Thoracic aorta (tissue), 2 donors: ENCODE measurements at places on chromosomes 11 and 22.

GRCh38 chr11:67273260-67273990, 7.2 kb downstream of the GRK2 start:
- no peaks in the 10 kb centered on the region for H3K36me3 ChIP-seq
- peaks cover 100% of the 10 kb centered on the region for H3K4me1 ChIP-seq
- no peaks in the 10 kb centered on the region for H3K27me3 ChIP-seq
- DNase-seq, result no peak
- H3K4me3 ChIP-seq, result no peak overlapping the region

DNA sequence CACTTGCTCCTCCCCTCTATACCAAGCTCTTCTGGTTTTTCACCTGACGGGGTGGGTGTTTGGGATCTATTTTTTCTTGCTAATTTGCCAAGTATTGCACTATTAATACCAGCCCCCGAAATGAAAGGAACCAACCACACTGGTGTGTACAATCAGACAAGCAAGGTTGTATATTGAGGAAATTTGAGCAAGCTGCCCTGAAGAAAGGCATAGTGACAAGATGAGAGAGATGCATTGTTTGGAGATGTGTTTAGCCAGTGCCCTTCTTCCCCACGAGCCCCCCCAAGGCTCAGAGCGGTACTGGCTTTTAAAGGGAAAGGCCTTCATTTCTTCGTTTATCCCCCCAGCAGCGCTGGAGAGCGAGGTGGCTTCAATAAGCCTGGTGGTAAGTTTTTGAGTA, 15.2 kb upstream of the GAS2L1 start:
- H3K36me3 ChIP-seq, result peaks cover 76% of the 10 kb centered on the region
- no peak overlapping the region for H3K27ac ChIP-seq
- no peak overlapping the region for H3K4me3 ChIP-seq
- no peaks in the 10 kb centered on the region for H3K27me3 ChIP-seq
- no peak for DNase-seq

- H3K4me1 ChIP-seq, result peaks cover 22% of the 10 kb centered on the region
- no peaks in the 10 kb centered on the region for H3K36me3 ChIP-seq
- H3K4me3 ChIP-seq, result no peak overlapping the region
- no peaks in the 10 kb centered on the region for H3K27me3 ChIP-seq
Observed at GRCh38 chr22:46596819-46597218, 23.4 kb upstream of the GRAMD4 start.

DNA sequence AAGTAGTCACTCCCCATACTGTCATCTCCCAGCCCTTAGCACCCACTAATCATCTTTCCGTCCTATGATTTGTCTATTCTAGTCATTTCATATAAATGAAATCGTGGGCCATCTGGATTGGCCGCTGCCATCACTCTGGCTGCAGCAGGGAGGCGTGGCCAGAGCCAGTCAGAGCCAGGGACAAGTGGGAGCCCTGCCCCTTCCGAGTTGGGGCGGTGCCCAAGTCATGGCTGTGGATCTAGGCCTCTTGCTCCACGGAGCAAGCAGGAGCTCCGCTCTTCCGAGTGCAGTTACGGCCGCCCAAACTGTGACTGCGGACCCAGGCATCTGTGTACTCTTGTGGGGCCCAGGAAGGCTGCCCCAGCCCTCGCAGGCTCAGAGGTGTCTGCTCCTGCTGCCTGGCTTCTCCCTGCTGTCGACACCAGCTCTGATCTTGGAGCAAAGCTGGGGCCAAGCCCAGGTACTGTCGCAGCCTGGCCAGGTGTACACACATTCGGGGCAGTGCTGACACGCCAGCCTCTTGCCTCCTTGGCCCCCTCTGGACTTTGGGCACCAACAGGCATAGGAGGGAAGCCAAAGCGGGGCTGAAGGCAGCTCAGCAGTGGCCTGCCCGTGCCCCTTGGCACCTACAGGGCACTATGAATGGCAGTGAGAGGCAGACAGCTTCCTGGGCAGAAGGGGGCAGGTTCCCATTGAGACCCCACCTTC, 8.4 kb downstream of the MRPL48 start:
- no peaks in the 10 kb centered on the region for H3K36me3 ChIP-seq
- no peaks in the 10 kb centered on the region for H3K27me3 ChIP-seq
- no peak overlapping the region for H3K27ac ChIP-seq
- H3K4me3 ChIP-seq, result no peak overlapping the region
- no peak for DNase-seq

GRCh38 chr11:76599041-76600013, 71.2 kb downstream of the LRRC32 start:
- H3K36me3 ChIP-seq, result no peaks in the 10 kb centered on the region
- no peak for DNase-seq
- no peak overlapping the region for H3K27ac ChIP-seq
- H3K4me3 ChIP-seq, result no peak overlapping the region

DNA sequence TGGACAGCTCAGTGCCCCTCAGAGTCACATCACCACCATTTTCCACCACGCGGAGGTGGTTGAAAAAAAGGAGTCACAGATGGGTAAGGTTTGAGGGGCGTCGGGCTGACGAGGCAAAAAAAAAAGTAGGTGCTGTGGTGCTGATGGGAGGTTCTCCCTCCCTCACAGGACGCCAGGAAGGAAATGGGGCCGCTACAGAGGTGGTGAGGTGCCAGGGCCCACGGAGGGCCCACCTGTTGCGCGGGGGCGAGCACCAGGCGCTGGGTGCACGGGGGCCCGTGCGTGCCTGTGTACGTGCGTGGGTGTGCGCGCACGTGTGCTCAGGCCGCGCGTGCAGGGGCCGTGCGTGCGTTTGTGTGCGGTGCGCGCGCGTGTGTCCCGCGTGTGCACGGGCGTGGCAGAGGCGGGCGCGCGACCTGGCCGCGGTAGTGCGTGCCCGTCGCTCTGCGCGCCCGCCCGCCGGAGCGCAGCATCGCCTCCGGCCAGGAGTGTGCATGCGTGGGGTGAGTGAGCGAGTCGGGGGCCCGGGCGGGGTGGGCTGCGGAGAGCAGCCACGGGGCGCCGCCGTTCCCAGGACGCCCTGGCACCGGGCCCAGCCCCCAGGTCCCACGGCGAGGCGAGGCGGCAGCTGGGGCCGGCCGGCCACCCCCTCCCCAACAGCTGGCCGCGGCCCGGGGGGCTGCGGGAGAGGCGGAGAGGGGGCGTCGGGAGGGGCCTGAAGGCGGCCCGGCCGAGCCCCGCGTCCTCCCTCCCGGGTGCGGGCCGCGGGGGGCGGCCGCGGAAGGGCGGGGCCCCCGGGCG, 2.8 kb downstream of the PDGFB start:
- H3K4me3 ChIP-seq, result peak overlapping the region; percentile 72
- H3K4me1 ChIP-seq, result peaks cover 23% of the 10 kb centered on the region
- peaks cover 6% of the 10 kb centered on the region for H3K27me3 ChIP-seq
- H3K36me3 ChIP-seq, result no peaks in the 10 kb centered on the region
- DNase-seq, result no peak
- H3K27ac ChIP-seq, result no peak overlapping the region

- H3K4me1 ChIP-seq, result no peaks in the 10 kb centered on the region
- H3K27me3 ChIP-seq, result no peaks in the 10 kb centered on the region
- no peak overlapping the region for H3K27ac ChIP-seq
- no peak overlapping the region for H3K4me3 ChIP-seq
- no peaks in the 10 kb centered on the region for H3K36me3 ChIP-seq
Observed at GRCh38 chr11:60719391-60719790, 5.1 kb upstream of the MS4A18 start.

DNA sequence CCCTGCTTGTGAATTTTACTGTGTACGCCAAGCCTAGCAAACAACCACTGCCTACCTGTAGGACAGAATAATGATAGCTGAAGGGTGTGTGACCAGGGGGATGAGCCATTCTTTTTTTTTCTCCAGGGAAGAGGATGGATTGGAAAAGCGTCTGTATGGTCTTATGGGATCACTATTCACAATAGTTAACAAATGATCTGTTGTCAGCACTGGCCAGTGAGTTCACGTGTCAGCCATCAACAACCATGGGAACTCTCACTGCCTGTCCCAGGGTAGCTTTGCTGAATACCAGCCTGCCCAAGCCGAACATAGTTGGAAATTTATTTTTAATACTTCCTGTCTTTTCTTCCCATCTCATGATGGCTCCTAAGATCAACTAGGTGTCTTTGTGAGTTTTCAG, 170.2 kb downstream of the ST3GAL4 start:
- no peak for DNase-seq
- H3K4me1 ChIP-seq, result no peaks in the 10 kb centered on the region
- H3K36me3 ChIP-seq, result no peaks in the 10 kb centered on the region
- H3K27ac ChIP-seq, result no peak overlapping the region
- no peak overlapping the region for H3K4me3 ChIP-seq
- H3K27me3 ChIP-seq, result no peaks in the 10 kb centered on the region

GRCh38 chr11:29962243-29962642, 54.6 kb downstream of the KCNA4 start:
- DNase-seq, result no peak
- H3K4me1 ChIP-seq, result no peaks in the 10 kb centered on the region
- no peak overlapping the region for H3K27ac ChIP-seq
- H3K27me3 ChIP-seq, result no peaks in the 10 kb centered on the region

- H3K4me1 ChIP-seq, result no peaks in the 10 kb centered on the region
- no peak overlapping the region for H3K4me3 ChIP-seq
- no peaks in the 10 kb centered on the region for H3K36me3 ChIP-seq
- H3K27me3 ChIP-seq, result no peaks in the 10 kb centered on the region
- H3K27ac ChIP-seq, result no peak overlapping the region
- no peak for DNase-seq
Observed at GRCh38 chr11:88620568-88621130, 283.1 kb upstream of the CTSC start.

- DNase-seq, result no peak
- no peaks in the 10 kb centered on the region for H3K4me1 ChIP-seq
- H3K4me3 ChIP-seq, result no peak overlapping the region
- H3K27me3 ChIP-seq, result no peaks in the 10 kb centered on the region
- H3K27ac ChIP-seq, result no peak overlapping the region
Observed at GRCh38 chr11:34411111-34411510, 27.6 kb upstream of the CAT start.

DNA sequence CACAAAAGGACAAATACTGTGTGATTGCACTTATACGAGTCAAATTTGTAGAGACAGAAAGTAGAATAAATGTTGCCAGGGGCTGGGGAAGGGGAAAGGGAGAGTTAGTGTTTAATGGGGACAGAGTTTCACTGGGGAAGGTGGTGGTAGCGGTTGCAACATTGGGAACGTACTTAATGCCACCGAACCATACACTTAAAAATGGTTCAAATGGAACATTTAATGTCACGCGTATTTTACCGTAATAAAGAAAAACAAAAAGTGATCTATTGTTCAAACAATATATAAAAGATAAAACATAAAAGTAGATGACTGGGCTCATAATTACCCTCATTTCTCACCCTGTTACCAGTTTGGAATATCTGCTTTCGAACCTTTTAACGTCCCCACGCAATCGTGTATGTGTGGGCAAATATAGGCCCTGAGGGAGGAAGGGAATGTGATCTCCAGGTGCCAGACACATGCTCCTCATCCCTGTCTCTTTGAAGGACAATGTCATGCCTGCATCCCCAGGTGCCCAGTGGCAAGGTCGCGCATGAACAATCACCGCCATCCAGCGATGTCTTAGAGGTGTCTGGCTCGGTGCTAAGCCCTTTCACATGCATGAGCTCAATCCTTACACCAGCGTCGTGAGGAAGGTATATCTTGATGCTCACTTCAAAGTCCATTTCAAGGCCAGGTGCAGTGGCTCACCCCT, 35.3 kb downstream of the LIF start:
- no peak for DNase-seq
- H3K4me1 ChIP-seq, result peaks cover 7% of the 10 kb centered on the region
- H3K27ac ChIP-seq, result no peak overlapping the region
- no peak overlapping the region for H3K4me3 ChIP-seq

DNA sequence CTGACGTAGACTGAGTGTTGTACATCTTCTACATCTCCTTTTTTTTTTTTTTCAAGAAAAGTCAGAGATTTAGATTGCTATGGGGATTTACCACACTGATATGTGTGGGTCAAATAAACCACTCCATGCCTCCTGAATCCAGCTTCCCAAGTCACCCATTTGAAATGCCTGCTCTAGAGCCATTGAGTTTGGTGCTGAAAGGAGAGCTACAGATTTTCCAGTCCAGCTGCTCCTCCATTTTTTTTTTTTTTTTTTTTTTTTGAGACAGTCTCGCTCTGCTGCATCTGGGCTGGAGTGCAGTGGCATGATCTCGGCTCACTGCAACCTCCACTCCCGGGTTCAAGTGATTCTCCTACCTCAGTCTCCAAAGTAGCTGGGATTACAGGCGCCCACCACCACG, 115.2 kb upstream of the TIMP3 start:
- DNase-seq, result no peak
- no peaks in the 10 kb centered on the region for H3K36me3 ChIP-seq
- H3K4me1 ChIP-seq, result peaks cover 4% of the 10 kb centered on the region

DNA sequence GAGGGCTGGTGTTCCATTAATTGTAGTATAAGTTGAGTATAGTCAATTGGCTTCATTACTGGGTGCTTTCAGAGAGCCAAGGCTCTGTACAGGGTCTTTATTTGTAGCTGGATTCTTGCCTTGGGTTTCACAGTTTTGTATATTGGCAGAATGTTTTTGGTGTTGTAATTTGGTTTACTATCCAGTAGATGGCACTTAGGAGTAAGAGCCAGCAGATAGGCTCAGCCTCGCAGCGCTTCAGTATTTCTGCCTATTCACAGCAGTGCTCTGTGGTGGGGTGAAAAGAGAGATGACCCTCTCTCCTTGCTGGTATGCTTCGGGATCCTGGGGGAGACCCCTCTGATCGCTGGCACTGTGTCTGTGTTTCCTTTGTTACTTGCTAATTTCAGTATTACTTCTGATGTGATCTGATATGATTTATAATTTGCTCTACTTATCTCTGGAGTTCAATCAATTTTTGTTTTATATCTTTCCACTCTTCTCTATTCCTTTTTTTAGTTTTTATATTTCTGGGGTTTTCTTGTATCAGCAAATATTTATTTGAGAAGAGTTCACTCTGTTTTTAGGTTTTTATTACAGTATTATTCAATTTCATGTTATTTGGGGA, 52.2 kb downstream of the ANO5 start:
- H3K27ac ChIP-seq, result no peak overlapping the region
- H3K4me3 ChIP-seq, result no peak overlapping the region
- H3K27me3 ChIP-seq, result no peaks in the 10 kb centered on the region
- no peaks in the 10 kb centered on the region for H3K36me3 ChIP-seq
- no peaks in the 10 kb centered on the region for H3K4me1 ChIP-seq

GRCh38 chr22:45923835-45924234, 53.1 kb downstream of the WNT7B start:
- H3K27me3 ChIP-seq, result no peaks in the 10 kb centered on the region
- no peaks in the 10 kb centered on the region for H3K4me1 ChIP-seq
- no peak overlapping the region for H3K4me3 ChIP-seq
- H3K36me3 ChIP-seq, result no peaks in the 10 kb centered on the region
